Activated CD4-positive, CD25-positive, alpha-beta regulatory T cell (primary cell): ENCODE measurements at places on chromosomes 5 and 9.

- DNase-seq: no peak
Measured at GRCh38 chr9:133347515-133347984, 381 bp downstream of the MED22 start.

DNA sequence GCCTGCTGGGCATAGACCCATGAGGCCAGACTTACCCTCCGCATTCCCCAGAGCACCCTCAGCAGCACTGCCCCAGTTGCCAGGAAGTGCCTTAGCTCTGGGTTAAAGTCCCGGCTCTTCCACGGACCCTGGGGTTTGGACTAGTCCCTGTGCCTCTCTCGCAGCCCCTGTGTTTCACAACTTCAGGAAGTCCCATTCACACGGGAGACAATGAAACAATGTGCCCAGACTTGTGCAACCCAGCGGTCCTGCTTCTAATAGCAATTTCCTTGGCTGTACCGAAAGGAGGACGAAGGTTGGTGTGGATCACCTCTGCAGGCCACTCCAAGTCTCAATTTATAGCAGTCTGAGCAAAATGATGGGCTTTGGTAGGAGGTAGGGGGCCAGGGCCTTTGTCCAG is 41.8 kb upstream of the FAT2 start:
- no peak for DNase-seq

GRCh38 chr9:26744191-26744965 is 148.2 kb downstream of the CAAP1 start:
- no peak for DNase-seq

GRCh38 chr9:78000221-78000620 is 31.4 kb downstream of the GNAQ start:
- no peak for DNase-seq

- DNase-seq: no peak
Measured at GRCh38 chr5:33852319-33852718, 39.5 kb downstream of the ADAMTS12 start.

DNA sequence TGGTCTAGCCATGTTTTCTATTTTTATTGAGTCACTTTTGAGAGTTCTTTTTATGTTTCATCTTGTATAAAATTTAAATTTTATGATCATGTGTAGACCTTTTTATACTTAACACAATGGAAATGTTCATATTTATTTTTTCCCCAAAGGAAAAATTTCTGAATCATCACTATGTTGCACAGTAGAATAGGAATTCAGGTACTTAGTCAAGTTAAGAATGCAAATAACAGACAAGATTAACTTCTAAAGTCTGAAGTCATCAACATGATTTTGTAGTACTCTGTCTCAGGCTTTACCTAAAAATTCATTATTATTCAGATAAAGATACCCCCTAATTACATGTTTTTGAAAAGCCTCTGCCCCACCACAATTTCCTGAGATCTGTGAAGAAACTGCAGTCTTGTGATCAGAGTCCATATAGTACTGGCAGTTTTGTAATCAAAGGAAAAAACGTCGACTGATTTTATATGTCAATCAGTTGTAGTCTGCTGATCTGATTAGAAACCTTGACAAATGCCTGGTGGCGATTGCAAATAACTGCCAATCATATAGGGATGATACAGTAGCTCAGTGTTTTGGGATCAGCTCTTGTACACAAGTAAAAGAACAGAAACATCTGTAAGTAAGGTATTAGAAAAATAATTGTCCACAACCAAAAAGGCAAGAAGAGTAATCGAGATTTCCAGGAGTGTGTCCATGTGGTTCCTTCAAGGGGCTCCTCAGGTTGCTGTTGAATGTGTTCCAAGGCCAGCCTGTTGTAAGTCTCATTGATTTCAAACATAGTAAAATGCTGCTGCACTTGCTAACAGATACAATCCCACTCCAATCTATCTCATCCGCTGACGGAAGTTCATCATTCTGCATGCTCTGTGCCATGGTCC is 352.4 kb downstream of the ARRDC3 start:
- no peak for DNase-seq

- DNase-seq: no peak
Measured at GRCh38 chr5:1958211-1959010, 75.7 kb upstream of the IRX4 start.

- no peak for DNase-seq
Measured at GRCh38 chr9:71147368-71147767, 25.9 kb upstream of the TRPM3 start.
